ENCODE measurements at places on chromosomes 6 and 20.

DNA sequence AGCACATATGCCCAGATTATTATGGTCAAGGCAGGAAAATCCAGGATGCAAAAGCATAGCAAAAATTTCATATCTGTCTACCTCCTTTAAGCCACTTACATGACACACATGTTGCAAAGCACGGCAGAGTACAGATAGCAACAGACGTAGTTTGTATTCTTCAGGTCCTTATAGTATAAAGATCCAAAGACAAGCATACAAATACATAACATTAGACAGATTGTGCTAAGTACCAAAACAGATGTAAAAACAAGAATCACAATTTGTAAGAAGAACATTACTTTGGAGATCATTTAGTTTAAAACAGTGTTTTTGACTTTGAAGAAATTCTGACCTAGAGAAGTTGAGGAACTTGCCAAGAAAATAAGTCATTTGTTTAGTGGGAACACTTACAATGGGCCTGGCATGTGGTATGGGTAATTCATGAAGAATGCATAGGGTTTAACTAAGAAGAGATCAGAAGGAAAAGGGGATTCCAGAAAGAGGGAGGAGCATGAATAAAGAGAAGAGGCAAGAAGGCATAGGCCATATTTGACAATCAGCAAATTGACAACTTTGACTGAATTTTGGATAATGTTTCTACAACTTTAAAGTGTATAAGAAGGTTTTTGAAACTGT is 30.6 kb upstream of the LMBRD1 start:
- no peak for DNase-seq

DNA sequence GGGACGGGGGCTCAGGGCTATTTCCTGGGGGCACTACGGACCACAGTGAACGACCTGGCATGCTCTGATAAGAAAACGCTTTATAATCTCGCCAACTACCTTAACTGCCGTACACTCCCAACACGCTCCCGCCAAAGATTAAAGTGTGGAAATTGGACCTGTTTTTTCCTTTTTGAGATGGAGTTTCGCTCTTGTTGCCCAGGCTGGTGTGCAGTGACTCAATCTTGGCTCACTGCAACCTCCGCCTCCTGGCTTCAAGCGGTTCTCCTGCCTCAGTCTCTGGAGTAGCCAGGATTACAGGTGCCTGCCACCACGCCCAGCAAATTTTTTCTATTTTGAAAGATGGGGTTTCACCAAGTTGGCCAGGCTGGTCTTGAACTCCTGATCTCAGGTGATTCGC is 346 bp upstream of the SLC44A4 start:
- DNase-seq = no peak

- no peak for DNase-seq
Measured at GRCh38 chr6:99349171-99350141, at the start of gene FAXC. Gene FAXC, minus strand, starts transcription at chr6:99349674. Its CDS starts 302 bp downstream, at chr6:99349372.

DNA sequence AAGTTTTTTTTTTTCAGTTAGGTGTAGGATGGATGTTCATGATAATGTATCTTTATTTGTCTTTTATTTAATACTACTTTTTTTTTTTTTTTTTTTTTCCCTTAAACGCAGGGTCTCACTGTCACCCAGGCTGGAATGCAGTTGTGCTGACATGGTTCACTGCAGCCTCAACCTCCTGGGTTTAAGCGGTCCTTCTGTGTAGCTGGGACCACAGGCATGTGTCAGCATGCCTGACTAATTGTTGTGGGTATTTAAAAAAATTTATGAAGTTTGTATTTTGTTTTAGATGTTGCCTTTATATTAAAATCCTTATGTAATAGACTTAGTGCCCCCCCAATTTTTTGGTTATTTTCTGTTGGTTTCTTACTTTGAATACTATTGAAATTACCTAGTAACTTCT is 42.6 kb downstream of the NCOA3 start:
- no peak for DNase-seq

- DNase-seq = no peak
Measured at GRCh38 chr20:2301164-2301622, 5.4 kb downstream of the TGM3 start.

DNA sequence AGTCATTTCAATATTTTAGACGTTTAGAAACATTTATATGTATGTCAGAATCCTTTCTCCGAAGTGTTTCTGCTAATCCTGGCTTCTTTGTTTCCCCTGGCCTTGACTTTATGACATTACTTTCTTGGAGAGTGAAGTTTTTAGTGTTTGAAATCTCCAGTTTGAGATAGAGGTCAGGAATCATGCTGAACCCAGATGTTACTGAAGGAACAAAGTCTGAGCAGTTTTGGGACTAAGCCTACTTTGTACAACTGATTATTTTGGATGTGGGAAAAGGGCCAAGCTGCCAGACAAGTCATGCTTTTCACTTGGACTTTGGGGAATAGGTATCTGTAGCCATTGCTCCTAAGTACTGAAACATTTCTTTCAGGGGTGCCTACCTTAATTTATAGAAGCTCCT is 2.3 kb downstream of the RNF144B start:
- no peak for DNase-seq

DNA sequence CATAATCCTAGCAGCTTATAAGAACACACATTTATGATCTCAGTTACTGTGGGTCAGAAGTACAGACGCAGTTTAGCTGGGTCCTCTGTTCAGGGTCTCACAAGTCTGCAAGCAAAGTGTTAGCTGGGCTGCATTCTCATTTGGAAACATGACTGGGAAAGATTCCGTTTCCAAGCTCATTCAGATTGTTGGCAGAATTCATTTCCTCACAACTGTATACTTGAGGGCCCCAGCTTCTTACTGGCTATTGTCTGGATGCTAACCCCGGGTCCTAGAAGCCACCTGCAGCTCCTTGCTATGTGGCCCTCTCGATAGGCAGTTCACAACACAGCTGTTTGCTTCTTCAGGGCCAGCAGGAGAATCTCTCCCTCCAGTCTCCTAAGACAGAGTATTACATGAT is 13.1 kb downstream of the TCP11 start:
- DNase-seq = no peak

Data from left renal cortex interstitium (tissue), 4 donors.